ENCODE measurements at places on chromosomes 2 and 18. TPM values are rescaled to one million over a fixed set of nuclear protein-coding genes. Genes with fewer than 3 reads are reported as not detected.

DNA sequence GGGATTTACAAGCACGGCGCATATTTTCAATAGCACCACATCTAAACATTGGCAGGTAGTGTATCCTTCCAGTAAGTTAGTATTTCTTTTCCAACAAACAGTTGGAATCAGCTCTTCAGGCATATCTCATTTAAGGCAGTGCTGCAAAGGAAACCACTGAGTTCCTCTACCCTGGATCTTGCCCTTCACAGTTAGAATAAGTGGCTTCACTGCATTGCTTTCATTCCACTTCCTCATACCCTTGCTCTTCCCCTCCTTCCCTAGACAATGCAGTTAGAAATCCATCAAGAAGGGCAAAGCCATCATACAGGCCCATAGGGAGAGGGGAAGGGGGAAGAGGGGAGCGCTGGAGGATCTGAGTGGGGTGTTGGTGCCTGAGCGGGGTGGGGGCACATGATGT, 173.7 kb downstream of the FBXO15 start:
- DNase-seq, result no peak

DNA sequence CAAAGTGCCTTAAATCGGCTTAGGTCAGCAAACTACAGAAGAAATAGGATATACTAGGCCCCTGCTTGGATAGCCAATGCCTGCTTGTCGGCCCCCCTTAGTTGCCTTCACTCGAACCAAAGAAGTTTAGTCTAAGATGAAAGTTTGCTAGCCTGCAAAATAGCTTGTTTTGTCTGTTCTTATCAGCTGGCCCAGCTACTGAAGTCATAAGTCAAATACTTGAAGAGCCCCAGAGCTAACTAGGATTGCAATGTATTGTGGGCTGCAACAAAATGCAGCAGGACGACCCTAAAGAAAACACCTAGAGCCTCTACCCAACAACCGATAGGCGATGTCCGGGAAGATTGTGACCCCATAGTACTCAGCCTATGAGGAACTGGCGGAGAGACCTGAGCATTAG, 183.5 kb upstream of the HS6ST1 start:
- DNase-seq, result no peak

Gene CMPK2
- total RNA-seq, result 134 TPM

Gene FAP
- 31.9 TPM for total RNA-seq

GRCh38 chr2:101740555-101740964, 43.1 kb downstream of the MAP4K4 start:
- no peak for DNase-seq

Gene RGPD3
- total RNA-seq, result 0.02 TPM

Gene AMER3
- not detected for total RNA-seq

DNA sequence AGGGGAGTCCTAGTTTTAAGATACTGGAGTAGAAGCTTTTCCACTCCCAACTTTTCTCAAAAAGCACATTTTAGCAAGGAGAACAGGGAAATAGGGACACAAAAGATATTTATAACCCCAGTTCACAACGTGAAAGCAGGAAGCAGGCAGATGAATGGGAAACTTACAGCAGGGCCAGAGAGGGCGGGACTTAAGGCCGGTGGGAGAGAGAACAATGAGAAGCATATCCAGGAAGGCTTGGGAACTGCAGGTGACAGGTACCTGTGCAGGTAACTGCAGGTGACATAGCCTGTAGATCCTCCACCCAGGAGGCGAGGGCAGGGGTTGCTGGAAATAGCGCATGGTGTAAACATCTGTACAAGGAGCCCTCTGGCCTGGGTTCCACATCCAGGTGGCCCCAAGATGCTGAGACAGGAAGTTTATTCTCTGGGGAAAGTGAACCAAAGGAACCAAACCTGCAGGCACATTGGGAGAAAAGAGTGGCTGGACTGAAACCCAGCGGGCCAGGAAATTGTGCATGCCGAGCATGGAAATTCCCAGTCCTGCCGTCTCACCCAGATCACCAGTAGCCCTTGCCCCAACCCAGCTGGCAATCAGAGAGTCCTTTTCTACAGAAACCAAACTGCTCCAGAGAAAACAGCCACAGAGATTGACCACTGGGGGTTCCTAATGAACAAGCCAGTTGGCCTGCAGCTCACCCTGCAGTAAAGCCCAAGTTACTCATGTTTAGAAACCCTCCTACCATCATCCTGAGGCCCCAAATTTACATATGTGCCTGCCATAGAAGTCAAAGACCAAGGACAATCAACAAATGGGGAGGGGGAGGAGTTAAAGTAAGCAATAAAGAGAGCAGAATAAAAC, 24.3 kb upstream of the COL6A3 start:
- DNase-seq, result peak; percentile 30

DNA sequence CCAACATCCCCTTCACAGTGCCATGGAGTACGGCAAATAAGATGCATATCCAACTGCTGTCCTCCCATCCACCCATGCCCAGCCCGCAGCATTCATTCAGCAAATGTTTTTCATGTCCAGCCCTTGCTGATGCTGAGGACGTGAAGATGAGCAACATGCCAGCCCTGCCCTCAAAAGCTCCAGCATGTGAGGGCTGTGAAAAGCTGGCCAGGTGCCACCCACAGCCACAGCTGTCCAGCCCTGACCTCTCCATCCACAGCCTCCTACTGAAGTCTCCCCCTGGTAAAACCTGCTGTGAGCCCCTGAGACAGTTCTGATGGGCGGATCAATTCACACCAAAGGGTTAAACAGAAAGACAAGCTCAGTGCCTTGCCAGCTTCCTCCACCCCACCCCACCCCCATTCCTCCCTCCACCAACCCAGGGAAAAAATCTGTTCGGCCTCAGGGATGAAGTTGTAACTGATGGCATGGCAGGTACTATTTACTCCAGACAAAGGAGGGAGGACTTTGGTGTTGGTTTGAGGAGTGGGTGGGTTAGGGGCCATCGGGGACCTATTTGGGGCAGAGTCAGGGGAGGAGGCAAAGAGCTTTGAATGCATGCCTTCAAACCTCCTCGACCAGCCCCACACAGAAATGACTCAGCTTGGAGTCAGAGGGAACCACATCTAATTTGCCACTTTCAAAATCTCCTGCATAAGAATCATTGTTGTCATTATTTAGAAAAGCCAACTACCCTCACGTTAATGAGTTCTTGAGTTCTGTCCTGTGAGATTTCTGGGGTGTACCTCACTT, 4.3 kb downstream of the ZBTB7C start:
- peak; percentile 74 for DNase-seq

Measured in M059J (cell line).